Stromal cell of bone marrow (primary cell): ENCODE measurements at places on chromosomes 1 and 21.
A peak's percentile ranks its signal among the peaks of the same experiment; 100 is the strongest.

GRCh38 chr1:98203466-98203865 is 282.6 kb upstream of the DPYD start:
- DNase-seq = no peak

- DNase-seq = no peak
Measured at GRCh38 chr1:214895011-214895600, 187.4 kb upstream of the KCNK2 start.

- no peak for DNase-seq
Measured at GRCh38 chr1:207032528-207033017, at the start of gene C1orf116. Gene C1orf116 (minus strand): TSS chr1:207032756. CDS start chr1:207027598, 5,158 bp downstream.

GRCh38 chr1:150280138-150280707 is 2.1 kb upstream of the CIART start:
- no peak for DNase-seq

DNA sequence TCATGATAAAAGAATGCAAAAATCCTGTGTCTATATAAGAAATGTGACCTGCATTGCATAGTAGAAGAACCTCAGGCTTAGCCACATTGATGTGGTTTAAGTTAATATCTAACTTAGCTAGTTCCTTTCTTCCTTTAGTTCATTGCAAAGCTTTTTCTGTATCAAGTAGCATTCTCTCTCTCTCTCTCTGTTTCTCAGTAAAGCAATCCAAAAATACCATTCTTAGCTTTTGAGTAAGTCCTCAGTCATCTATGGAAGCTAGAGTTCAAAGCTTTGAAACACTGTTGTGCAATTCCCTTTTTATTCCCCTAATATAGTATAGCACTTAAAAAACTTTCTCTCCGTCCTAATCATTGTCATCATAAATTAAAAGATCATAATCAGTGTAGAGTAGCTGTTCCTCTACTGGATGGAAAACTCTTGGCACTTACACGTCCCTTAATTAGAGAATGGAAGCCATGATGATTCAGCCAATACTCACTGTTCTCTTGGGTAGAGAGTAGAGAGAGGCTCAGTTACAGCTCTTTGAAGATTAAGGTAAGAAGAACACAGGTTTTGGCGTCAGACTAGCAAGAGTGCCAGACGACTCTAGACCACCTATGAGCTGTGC is 350.3 kb upstream of the LYPLAL1 start:
- peak; percentile 80 for DNase-seq

GRCh38 chr1:94773931-94774422 is 46.2 kb upstream of the SLC44A3 start:
- DNase-seq = no peak

- DNase-seq = no peak
Measured at GRCh38 chr1:192609110-192610079, 26.6 kb upstream of the RGS13 start.

DNA sequence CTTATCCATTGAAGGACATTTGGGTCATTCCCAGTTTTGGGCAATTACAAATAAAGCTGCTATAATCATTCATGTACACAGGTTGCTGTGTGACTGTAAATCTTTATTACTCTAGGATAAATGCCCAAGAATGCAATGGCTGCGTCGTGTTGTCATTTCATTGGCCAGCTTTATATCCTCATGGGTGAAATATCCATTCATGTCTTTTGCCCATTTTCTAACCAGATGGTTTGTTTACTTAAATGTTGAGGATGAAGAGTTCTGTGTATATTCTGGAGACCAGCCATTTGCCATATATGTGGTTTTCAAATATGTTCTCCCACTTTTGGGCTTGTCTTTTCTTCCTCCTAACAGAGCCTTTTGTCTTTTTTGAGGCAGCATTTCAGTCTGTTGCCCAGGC is 25.3 kb downstream of the TRIM11 start:
- no peak for DNase-seq
